ENCODE measurements at places on chromosomes 4 and X. TPM values are rescaled to one million over a fixed set of nuclear protein-coding genes. Genes with fewer than 3 reads are reported as not detected.

The FAM53A gene
- total RNA-seq, result 1.7 TPM

The AFF2 gene
- under 0.01 TPM for total RNA-seq

The MAGED4 gene
- total RNA-seq, result 6.2 TPM

The CNGA1 gene
- not detected for total RNA-seq

The RHOH gene
- not detected for total RNA-seq

The MAGEB17 gene
- total RNA-seq, result not detected

The NXF2B gene
- total RNA-seq, result not detected

The P2RY8 gene
- total RNA-seq, result 0.38 TPM

The SPANXC gene
- total RNA-seq, result not detected

The TNIP3 gene
- total RNA-seq, result 0.25 TPM

The COX7B gene
- total RNA-seq, result 347 TPM

The ASIC5 gene
- total RNA-seq, result not detected

The HMX1 gene
- not detected for total RNA-seq

The SCML2 gene
- 2.5 TPM for total RNA-seq

The SSX2B gene
- not detected for total RNA-seq

The MGAT4D gene
- not detected for total RNA-seq

The TEX13C gene
- not detected for total RNA-seq

The MAGEA12 gene
- not detected for total RNA-seq

The TIGD2 gene
- 2.6 TPM for total RNA-seq
